Stimulated activated CD8-positive, alpha-beta memory T cell treated with anti-CD3 and anti-CD28 coated beads, Interleukin-4, amount 100 ng/mL, for 4 hours (primary cell): ENCODE measurements at places on chromosomes 7 and 10.

DNA sequence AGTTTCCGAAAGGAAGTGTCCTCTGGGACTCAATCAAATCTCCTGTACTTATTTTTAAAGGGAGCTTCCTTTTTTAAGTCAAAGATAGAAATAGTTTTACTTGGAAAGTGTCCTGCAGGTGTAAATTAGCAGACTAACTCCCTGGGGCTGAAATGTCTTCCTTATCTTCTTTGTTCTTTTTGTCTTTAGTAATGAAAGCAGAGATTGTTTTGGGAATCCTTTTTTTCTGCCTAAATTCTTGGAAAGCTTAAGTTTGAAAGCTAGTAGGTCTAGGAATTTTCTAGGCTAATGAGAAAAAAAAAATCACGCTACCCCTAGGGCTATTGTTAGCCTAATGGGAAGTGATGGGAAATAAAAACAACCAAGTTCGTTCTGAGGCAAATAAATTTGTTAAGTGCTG is 139.1 kb upstream of the CSTF2T start:
- DNase-seq, result no peak

DNA sequence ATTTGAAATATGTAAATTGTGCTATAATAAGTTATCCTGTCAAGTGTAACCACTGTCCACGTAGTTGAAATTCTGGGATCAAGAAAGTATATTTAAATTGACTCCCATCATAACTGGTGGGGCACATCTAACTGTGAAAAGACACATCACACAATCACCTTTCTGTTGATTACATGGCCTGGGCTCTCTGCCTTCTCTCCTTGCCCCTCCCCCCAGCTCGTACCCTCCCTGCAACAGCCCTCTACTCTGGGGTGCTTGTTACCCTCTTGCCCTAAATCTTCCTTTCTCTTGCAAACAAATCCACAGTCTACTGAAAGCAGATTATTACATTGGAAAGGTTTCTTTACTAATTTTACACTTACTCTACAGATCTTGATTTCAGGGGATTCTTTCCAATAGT is 56.3 kb downstream of the CCDC186 start:
- DNase-seq, result no peak

DNA sequence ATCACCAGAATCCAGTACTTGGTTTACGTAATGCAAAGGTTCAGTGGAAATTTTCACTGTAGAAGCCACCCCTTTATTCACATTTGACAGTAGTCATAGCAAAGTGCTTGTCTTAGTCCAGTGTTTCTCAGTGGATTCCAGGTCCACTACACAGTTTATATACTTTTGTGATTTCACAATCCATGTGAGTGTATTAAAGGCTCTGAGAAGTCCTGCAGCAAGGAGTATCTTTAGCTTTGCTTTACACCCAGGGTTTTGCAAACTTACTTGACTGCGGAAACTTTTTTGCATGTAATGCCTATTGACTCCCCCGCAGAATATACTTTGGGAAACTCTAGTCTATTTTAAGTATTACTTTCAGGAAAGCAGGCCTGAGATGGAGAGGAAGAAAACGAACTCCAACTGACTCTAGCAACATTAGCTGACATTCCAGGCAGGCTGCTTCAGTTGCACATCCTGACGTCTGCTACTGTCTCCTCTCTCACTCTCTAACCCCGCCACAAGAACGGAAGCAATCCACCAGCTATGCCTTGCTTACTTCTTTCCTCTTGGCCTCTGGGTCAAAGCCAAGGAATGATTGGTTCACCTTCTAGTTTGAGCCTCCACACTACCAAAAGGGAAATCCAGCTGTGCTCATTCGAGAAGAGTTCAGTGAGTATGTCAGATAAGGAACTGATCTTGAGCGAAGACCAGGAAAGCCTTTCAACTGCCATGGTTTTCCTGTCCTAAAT is 6.2 kb downstream of the PLXNA4 start:
- DNase-seq, result no peak

DNA sequence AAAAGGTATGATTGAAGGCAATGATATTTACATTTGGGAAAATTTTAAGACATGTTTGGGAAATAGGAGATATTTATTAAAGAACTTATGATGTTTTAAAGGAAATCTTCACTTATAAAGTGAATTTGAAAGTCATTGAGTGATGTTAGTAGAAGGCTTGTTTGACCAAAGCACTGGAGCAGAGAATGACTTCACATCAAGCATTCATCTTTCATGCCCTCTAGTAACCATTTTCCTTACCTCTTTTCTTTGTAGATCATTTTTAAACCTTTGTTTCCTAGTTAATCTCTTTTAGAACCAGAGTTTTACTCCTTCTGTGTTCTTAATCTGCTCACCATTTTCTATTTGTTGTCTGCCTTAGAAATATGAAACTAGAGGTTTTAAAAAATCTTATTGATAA is 111.3 kb upstream of the FOXP2 start:
- no peak for DNase-seq

- no peak for DNase-seq
Observed at GRCh38 chr10:30357806-30358205, 8.7 kb upstream of the MTPAP start.

DNA sequence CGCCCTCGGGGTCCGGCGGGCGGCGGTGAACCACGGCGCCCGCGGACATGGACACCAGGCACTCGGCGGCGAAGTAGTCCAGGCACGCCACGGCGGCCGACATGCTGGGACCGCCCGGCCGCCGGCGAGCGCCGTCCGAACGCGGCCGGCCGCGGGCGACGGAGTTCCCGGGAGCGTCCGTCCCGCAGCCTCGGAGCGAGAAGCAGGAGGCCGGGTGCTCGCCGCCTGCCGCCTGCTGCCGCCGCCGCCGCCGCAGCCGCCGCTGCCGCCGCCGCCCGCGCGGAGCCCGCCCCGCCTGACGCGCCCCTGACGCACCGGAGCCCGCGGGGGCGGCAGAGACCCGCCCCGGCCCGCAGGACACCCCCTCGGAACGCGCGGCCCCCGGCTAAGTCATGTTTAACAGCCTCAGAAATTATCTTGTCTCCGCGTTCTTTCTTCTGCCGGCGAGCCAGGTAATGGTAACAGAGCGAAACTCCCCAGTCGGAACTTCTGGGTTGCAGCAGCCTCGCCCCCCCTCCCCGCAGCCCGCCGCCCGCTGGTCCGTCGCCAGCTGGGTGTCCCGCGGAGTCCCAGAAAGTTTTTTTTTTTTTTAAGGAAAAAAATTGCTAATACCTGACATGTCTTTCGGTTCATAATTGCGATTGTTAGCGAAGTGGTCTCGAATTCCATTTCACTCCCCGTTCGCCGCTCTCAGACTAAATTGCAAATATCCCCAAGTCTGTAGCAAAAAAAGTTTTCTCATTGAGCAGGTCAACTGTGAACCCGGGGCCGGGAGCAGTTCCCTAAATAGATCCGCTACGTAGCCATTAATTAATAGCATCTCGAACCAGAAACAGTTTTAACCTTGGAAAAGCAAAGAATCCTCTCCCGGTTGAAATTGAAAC is at the start of gene KLF14:
Gene KLF14 (minus strand): TSS at position 277 of the 884 bp plus-strand sequence. CDS start 174 bp downstream, at position 103.
- peak; percentile 24 for DNase-seq

DNA sequence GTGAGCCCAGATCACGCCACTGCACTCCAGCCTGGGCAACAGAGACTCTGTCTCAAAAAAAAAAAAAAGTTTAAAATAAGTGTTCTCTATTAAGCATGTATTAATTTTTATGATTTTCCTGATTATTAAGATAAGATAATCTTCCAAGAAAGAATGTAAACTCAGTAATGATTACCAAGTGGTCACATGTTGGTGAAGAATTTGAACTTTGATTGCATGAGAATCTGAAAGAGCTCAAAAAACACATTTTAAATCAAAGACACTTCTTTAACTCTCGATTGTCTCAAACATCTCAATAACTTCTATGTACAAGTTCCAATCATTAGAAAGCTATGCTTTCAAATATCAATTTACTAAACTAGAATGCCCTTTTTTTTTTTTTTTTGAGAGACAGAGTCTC is 33.8 kb downstream of the SNX8 start:
- no peak for DNase-seq

GRCh38 chr10:77474939-77475338 is 162.7 kb downstream of the KCNMA1 start:
- no peak for DNase-seq

DNA sequence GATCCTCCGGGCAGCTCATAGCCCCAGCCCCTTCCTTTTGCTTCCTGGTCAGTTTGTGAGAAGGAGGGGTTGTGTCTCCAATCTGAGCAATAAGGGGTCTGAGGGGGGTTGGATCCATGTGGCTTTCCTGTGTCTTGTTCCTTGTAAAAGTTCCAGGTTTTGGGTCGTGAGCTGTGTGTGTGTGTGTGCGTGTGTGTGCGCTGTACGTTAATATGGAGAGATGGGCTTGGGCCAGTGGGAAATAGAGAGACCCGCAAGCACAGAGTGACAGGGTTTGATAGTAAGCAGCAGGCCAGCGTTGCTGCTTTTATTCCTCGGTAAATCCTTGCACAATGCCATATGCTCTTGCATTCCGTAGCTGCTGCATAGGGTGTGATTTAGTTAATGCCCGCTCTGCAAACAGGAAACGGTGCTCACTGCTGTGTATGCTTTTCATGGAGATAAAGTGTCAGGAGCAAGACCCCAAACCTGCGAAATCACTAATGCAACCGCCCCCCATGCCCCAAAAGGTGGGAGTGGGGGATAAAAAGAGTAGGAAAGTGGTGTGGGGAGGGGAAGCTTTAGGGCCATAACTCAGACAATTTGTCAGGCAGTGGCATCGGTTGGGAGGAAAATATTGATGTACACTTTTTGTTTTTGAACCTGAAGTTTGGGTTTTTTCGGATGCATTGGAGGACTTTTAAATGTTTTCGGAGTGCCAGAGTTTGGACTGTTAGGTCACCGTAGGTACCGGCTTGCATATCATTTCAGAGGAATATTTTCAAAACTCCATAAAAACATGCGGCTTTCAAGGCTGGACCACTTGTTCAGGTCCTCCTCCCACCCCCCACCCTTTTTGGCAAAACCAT is 108.7 kb downstream of the TCF7L2 start:
- no peak for DNase-seq

- no peak for DNase-seq
Observed at GRCh38 chr7:16697507-16698199, 51.7 kb downstream of the BZW2 start.

- DNase-seq, result no peak
Observed at GRCh38 chr10:58367069-58367468, 18.1 kb upstream of the TFAM start.

DNA sequence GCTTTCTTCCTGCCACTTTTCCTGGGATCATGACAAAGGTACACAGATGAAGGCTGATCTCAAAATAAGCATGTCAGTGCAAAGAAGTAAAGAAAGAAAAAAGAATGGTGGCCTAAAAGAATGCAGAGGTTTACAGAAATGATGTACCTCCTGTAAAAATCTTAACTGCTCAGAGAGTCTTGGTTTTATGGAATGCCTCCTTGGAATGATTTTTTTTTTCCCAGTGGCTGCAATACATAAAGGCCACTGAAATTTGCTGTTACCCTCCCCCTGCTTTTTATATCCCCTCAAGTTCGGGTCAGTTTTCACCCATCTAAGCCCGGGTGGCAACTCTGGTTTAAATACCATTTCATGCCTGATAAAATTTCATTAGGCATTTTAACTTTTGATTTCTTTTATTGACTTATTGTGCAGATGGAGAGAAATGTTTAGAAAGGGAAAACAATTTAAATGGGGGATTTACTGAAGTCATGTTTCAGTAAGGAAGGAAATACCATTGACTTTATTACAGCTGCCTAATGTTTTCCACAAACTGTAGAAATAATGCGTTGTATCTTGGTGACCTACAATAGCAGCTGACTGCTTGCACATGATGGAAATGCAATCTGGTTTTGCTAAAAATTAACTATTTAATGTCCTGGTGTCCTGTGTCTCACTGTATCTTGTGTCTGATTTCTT is 102.5 kb downstream of the SAMD9 start:
- DNase-seq, result no peak
